ENCODE measurements at places on chromosomes 1 and 21.

DNA sequence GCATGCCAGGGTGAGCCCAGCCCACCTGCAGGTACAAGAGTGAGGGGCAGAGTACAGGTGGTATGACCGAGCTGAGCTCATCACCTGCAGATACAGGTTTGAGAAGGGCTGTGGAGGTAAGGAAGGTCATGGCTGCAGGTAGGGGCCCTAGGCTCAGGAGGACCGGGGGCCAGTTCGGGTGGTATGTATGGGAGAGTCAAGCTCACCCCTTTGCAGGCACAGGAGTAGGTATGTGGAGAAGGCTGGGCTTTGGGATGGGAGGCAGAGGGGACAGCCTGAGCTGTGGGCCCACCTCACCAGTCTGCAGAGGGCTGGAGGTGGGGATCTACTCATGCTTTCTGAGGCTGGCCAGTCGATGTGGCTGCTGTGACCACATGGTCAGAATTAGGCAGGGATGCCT, 17.2 kb downstream of the PODN start:
- no peak for DNase-seq

DNA sequence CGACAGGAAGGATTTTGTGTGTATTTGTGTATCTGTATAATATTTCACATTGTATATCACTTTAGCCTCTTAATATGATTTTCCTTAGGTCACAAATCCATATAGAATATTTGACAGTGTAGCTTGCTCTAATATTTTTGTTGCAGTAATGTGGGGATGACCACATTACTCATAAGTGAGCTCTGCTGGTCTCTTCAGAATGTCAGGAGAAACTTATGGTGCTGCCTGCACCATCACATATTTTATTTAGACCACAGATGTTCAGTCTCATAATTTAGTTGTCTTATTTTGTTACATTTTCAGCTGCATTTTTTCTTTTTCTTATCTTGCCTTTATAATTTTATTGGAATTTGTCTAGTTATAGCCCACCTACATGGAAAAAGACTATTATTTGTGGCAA, 205.3 kb downstream of the PBX1 start:
- DNase-seq: no peak

DNA sequence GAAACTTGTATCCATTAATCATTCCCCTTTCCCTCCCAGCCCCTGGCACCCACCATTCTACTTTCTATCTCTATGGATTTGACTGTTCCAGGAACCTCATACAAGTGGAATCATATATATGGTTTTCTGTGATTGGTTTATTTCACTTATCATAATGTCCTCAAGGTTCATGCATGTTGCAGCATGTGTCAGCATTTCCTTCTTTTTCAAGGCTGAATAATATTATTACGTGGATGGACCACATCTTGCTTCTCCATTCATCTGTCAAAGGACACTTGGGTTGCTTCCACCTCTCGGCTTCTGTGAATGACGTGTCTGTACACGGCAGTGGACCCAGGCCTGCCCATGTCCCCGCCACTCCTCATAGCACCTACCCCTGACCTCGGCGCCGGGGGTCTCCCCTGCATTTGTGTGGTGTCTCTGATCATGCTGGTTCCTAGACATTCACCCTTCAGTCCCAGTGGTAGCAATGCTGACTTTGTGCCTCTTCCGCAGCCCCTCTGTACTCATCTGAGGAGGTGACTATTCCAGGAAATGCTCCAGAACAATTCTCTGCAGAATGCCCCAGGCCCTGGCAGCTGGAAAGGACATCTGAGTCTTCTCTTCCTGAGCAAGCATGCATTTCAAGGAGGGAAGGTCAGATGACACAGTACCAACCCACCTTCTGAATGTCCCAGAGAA, 136.9 kb downstream of the PSMG1 start:
- no peak for DNase-seq

DNA sequence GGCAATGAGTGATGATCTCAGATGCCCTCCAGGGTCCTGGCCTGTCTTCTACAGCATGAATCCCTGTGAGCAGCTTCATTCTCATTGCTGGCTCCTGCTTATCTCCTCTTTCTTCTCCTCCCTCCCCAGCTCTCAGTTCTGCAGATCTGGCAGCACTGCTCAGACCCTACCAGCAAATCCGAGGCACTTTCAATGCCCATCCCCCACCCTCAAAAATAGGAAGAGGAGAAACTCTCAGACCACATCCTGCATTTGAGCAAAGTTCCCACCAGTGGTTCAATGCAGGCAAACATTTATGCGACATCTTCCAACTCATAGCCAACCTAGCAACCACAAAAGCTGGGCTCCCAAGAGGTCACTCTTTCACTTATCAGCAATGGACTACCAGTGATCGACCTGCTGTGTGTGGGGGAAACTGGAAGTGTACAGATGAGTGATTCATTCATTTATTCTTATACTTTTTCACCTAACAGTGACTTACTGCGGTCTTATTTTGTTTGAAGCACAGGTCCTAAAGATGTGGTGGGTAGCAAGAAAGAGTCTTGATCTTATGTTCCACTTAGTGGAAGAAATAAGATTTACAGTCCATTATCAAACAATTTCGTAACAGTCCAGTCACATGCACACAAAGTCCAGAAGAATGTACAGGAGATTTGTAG, 5.8 kb upstream of the CHI3L2 start:
- no peak for DNase-seq

DNA sequence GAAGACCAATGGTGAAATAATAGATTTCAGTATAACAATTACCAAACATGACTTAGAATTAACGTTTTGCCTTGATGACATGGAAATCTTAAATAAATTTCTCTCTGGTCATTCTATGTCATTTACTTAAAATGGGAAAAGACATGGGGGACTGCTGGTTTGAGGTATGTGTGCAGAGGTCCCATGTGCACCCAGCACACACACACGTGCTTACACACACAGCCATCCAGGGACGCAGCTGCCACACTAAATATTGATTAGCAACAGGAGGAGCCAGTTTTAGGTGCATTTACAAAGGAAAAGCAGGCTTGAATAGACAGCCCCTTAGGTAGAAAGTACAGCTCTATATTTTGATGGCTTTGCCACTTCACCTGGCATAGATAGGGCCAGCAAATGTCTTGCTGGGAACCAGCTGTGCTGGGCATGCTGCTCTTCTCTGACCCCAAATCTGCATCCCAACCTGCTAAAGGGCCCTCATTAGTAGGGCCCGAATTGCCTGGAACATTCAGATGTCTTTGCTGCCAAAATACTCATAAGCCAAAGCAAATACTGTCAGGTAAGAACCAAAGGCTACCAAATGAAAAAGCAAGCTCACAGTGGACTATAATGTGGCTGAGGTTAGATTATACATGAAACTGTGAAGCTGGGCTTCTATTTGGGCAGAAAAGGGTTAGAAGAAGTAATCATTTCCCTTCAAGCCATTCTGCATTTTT, 399.9 kb downstream of the HHAT start:
- DNase-seq: no peak

DNA sequence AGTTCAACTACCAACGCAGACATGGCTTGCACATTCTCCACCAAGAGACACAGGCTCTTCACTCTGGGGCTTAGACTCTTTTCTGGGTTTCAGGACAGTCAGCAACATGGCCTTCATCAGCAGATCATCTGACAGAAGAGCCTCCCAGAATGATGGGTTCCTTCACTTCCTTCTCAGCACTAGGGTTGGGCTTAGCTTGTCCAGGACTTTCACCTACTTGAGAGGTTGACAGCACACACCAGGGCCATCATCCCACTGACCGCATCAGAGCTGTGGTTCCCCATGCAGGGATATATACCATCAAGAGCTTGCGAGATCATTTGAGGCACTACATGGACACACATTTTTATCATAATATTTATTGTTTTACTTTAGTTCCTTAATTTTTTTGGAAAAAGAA, 10.4 kb upstream of the NCF2 start:
- no peak for DNase-seq

DNA sequence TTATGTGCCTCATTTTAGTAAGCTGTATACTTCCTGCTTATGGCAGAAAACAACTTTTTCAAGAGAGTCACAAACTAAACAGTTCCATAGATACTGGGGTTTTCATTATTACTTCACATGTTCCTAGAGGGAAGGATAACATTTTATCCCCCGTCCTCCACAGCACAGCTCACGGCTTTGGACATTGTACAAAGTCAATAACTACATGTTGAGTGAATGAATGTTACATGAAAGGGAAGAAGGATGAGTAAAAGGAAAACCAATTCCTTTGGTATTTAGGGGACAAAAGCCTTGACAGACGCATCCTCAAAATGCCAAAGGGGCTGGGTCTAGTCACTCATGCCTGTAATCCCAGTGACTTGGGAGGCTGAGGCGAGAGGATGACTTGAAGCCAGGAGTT, 14.8 kb downstream of the PI4KB start:
- no peak for DNase-seq

- DNase-seq: no peak
These were observed 14.4 kb downstream of the CAPN9 start for GRCh38 chr1:230761443-230762167.

DNA sequence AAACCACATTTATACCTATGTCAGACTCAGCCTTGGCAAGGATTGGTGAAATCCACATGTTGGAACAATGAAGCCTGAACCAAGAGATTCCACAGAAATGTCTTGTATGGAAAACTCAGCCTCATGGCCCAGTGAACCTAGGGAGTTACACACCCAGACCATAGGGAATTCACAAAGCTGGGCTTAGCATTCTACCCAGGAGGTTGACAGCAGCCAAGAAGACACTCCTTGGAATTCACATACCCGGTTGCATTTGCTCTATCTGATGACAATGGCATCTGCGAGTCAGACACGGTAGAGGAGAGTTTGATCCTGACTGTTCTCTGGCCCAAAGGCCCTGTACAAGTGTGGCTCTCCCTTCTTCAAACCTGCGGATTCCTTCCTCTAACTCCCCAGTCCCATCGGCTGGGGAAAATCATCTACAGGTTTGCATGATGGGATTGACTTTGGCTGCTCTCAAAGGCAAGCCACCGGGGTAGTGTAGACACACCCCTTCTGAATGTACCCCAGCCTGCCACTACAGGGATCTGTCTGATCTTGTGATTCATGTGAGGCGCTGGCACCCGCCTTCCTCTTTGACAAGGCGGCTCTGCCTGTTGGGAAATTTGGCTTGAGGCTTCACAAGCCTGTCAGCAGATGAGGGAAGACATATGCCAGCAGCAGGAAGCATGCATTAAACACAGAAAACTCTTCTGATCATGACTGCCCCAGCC, 297.3 kb upstream of the KAZN start:
- no peak for DNase-seq

DNA sequence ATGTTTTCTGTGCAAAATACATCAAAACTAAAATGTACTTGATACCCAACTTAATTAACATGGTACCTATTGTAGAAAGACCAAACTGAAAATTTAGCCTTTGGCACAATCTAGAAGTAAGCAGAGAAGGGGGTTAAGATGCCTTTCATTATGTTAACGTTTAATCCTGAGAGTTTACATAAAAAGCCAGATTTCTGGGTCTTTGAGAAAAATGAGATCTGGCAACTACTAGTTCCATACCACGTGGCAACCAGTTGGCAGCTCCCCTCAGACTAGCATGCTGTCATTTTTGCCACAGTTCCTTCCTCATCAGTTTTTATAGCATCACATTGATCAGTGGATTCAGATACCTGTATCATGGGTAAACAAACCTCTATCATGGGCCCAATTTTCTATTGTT, 1.5 kb downstream of the RO60 start:
- DNase-seq: no peak

GRCh38 chr1:30955448-30956015, 47.0 kb upstream of the SDC3 start:
- DNase-seq: no peak

- no peak for DNase-seq
These were observed 42.4 kb upstream of the GADD45A start for GRCh38 chr1:67642629-67643028.

GRCh38 chr1:31248276-31248675, 8.6 kb upstream of the NKAIN1 start:
- DNase-seq: no peak

- DNase-seq: no peak
These were observed 3.2 kb upstream of the MYOC start for GRCh38 chr1:171655746-171656116.

DNA sequence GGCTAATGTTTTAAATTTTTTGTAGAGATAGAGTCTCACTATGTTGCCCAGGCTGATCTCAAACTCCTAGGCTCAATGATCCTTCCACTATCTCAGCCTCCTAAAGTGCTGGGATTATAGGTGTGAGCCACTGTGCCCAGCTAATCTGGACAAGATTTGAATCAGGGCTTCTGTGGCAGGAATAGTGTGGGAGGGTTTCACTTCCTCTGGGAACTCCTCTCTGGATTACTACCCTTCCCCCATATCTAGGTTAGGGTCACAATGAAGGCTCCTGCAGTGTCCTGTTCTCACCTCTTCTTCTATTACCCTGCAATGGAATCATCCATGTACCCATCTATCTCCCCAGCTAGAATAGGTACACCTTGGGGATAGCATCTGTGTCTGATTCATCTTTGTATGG, 133.6 kb upstream of the RAB4A start:
- no peak for DNase-seq

DNA sequence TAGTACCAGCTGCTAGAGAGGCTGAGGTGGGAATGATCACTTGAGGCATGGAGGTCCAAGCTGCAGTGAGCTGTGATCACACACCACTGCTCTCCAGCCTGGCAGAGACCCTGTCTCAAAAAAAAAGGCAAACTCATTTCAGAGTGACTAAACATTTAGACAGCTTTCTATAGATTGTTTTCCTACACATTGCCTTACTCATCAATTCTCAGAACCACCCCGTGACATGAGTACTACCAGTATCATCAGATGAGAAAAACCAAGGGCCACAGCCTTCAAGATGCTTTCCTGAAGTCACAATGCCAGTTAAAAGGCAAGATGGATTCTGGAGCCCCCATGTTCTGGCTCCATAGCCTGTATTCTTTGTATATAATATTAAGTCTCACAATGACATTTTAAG, 22.4 kb upstream of the SMPDL3B start:
- no peak for DNase-seq

DNA sequence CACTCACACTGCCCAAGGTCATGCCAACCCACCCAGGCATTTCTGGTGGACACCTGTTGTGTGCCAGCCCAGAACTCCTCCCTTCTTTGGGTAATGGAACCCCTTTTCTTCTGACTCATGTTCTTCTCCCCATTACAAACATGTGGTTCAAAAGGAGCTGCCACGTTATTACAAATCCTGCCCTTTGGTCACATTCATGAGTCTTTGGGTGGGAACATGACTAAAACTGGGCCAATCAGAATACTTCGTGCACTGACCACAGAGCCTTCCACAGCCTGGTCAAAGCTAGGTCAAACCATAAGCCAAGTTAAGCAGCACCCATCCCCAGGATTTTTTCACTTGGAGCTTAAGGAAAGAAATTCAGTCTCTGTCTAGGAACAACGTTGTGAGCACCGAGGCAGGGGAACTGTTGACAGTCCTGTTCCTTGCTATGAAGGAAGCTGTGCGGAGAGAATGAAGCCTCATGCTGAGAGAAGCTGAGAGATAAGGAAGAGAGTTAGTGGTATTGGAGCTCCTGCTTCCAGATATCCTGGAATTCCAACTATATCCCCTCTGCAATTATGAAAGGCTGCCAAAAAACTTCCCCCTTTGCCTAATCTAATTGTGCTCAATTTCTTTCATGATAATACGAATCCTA, 46.8 kb upstream of the DIPK1A start:
- DNase-seq: no peak
